NCI-H446 (cell line): ENCODE measurements at places on chromosomes 3 and 15.

- DNase-seq, result no peak
Observed at GRCh38 chr3:37183375-37183831, 9.0 kb upstream of the LRRFIP2 start.

DNA sequence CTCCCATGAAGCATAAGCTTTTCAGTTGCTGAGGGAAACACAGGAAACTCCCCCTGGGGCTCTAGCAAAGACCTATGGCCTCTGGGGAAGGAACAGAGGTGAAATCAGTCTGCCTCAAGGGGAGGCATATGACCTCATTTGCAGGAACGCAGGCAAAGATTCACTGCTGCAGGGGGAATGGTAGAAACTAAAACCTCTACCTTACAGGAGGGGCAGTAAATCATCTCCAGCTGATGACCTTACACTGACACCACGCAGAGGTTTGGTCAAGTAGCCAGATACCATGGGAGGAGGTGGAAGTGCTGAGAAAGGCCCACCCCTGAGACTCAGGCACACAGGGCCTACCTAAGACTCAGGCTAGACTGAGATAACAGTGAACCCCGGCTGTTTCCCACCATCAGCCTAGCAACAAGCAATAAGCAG lies 81.1 kb downstream of the RAD18 start:
- DNase-seq, result no peak

- no peak for DNase-seq
Observed at GRCh38 chr3:17204049-17204650, 319.4 kb downstream of the PLCL2 start.

GRCh38 chr3:42546691-42547213 lies 35.0 kb downstream of the SEC22C start:
- no peak for DNase-seq

GRCh38 chr3:101195951-101196713 lies 124.2 kb downstream of the IMPG2 start:
- DNase-seq, result peak; percentile 28

DNA sequence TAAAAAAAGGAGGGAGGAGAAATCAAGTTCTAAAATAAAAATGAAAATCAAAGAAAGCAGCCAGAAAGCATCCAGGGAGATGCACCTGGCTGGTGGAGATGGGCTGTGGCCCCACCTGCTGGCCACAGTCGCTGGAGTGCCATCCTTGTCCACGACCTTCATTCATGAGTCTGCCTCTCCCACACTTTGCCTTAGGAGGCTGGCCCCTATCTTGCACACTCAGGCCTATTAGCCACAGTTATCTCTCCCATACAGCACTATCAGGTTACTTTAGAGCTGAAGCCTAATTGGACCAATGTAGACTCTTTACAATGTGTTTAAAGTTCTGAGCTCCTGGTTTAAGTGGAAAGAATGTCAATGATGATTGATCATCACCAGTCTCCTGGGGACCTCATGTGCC lies 392.0 kb upstream of the RORA start:
- no peak for DNase-seq

DNA sequence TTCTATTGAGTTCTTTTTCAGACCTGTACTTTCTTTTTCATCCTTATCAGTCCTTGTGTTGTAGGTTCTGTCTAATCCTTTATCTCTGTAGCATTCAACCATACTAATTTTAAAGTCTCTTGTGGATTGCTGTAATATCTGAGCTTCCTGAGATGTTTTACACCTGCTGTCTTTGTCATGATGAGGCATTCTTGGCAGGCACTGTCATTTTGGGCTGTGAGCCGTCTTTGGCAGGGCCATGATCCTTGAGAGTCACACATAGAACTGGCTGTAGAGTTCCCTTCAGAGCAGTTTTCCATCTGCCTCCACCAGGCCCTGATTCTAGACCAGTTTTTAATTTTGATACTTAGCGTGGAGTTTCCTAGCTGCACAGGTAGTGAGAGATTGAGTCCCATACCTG lies 6.7 kb downstream of the EFCC1 start:
- DNase-seq, result no peak

- no peak for DNase-seq
Observed at GRCh38 chr15:93179700-93180102, 90.7 kb upstream of the RGMA start.

GRCh38 chr3:195546130-195546560 lies 3.0 kb upstream of the PPP1R2 start:
- DNase-seq, result no peak

GRCh38 chr3:156792114-156792513 lies 34.0 kb upstream of the LEKR1 start:
- no peak for DNase-seq

DNA sequence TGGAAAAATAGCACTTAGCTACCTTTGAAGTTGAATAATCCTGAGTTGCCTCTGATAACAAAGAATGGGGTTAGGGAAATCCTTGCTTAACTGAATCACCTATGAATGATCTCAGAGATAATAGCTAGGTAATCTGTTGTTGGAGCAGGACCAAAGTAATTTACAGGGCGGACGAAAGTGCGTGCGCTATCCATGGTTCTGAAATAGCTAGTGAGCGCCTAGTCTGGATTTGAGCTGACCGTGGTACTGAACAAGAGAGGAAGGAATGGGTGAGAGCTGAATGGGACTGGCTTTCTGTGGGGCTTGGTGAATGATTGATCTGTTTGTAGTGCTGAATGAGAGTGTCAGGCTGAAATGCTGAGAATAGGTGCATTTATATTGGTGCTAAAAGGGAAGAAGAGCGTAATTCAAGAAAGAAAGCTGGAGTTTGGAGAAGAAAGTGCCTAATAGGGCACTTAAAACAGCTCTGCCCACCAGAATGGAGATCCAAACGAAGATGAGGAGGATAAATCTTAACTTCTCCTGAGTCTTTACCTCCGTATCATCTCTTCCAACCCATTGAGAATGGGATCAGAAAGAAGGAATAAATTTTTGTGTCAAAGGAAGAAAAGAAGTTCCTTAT lies 10.1 kb downstream of the SCN10A start:
- no peak for DNase-seq

- DNase-seq, result no peak
Observed at GRCh38 chr3:160245261-160245800, 20.1 kb downstream of the C3orf80 start.

DNA sequence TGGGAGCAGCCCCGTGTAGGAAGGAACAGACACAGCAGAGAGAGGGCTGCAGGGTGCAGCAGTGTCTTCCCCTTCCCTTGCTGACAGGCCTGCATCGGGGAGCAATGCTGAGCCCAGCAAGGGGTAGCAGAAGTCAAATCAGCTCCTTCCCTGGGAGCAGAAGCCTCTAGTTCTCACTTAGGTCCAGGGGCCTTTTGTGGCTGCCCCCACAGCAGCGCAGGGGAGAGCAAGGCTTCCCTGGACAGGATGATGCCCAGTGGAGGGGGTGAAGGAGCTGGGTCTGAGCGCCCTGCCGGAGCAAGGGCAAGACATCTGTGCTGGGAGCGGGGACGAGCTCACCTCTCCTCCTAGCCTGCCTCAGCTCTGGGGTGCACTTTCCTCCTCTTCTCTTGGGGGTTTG lies 827 bp downstream of the PLCB2 start:
- DNase-seq, result no peak

DNA sequence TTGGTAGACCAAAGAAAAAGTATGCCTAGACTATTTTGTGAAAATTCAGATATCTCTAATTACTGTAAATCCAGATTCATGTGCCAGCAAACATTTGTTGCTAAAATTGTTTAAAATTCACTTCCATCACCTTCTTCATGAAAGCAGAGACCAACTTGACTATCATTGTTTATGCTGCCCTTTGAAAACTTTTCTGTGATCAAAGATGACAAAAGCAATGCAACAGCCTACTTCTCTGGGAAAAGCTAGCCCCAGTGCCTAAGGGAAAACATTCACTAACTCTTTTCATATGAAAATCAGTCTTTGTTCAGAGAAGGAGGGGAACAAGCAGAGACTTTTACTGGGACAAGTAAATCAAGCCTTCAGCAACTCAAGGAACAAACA lies 178.0 kb upstream of the P2RY1 start:
- no peak for DNase-seq

DNA sequence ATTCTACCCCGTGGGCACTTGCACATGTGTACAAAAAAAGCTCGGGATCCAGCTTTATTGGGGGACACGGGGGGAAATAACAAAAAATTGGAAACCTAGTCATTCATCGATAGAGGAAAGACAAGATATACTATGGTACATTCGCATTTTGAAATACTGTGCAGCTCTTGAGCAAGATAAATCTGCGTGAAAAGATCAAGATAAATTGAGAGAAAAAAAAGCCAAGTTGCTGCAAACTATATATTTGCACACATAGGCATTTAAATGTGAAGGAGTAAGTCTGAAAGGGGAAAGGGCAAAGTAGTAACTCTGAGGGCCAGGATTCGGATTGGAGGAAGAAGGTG lies 620 bp upstream of the UBR1 start:
- no peak for DNase-seq

DNA sequence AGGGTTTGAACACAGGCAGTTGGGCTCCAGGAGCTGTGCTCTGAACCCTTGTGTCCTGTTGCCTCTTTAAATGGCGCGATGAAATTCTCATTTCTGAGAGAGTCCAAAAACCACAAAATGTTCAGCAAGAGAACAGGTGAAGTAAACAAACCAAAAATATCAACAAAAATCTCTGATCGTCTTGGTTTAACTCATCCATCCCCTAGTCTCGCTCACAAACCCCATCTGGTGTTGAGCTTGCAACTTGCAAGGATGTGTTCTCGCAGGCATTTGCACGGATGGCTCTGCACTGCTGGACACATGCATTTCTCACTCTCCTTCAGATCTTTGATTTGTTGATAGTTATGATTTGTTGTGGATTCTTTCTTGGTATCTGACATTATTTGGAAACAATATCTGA lies 31.1 kb downstream of the FAH start:
- no peak for DNase-seq

DNA sequence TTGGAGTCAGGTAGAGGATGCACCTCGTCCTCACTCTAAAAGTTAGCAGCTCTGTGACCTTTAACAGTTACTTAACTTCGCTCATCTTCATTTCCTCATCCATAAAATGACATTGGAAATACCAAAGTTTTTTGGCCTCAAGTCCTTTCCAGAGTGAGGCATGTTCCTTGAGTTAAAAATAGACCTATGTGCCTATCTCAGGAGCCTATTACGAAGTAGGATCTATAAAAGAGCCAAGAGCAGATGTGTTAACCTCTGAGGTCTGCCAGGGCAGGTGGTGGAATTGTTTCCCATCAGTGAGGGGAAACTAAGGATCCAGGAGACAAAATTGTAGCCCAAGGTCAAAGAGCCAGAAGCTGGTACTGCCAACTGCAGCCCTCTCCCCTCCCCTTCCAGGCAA lies 120.4 kb upstream of the EIF1B start:
- DNase-seq, result no peak

- DNase-seq, result no peak
Observed at GRCh38 chr15:77632534-77633133, at the start of gene LINGO1. Gene LINGO1, minus strand, starts transcription at chr15:77632912. Its CDS starts 597 bp downstream, at chr15:77632315.

GRCh38 chr3:62373714-62374333 lies 474 bp upstream of the FEZF2 start:
- DNase-seq, result no peak

DNA sequence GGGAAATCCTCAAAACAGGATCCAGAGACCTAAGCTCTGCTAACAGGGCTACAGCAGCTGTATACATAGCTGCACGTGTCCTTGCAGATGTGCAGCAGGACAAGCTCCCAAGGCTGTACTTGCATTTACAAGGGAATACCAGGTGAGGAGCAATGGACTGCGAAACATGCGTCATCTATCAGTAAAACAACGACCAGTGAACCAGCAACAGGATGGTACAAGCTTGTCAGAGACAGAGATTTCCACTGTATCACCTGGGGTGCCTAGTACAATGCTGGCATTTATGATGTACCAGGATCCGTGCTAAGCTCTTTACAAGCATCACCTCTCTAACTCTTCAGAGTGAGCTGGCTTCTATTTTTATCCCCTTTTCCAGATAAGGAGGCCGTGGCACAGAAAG lies 227.3 kb downstream of the FOXP1 start:
- no peak for DNase-seq

GRCh38 chr3:48708481-48708889 lies 8.5 kb downstream of the IP6K2 start:
- no peak for DNase-seq

GRCh38 chr3:78204977-78205376 lies 1165.1 kb downstream of the ROBO2 start:
- DNase-seq, result peak; percentile 52

- DNase-seq, result no peak
Observed at GRCh38 chr15:99434506-99435112, 131.2 kb upstream of the MEF2A start.

DNA sequence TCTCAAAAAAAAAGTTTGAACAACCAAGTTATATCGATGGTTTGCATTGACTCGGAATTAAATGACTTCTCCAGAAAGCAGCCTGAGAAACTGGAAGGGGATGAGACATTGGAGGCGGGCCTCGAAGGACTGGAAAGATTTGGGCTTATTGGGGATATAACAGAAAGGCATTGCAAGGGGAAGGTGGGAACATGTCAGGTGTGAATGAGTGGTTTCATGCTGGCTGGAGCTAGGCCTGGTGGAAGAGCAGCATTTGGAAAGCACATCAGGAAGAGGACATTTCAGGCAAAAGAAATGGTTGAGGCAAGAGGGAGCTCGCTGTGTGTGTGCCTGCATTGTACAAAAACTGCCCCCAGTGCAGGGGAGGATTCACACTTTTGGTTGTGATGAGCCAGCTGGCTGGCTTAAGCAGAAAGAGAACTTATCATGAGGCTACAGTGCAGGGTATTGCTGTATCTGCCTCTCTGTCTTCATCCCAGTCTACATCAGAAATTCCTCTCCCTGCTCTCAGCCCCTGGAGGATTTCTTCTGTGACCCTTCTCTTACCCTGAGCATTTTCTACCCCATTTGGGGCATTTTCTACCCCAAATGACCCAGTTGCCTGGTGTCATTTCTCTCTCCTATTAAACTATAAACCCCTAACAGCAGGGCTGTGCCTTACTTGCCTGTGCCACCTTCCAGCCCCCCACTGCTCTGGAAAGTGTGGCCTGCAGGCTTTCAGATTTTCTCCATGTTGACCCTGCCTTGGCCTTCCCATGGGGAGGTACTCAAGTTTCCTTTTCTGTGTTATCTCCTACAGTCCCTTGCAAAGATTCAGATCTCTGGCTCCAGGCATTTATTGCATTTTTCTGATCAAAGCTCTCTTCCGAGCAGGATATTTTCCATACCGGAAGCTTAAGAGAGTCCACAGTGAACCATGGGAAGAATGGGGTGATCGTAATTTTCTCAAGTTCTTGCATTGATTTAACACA lies 64.4 kb upstream of the FLNB start:
- no peak for DNase-seq

DNA sequence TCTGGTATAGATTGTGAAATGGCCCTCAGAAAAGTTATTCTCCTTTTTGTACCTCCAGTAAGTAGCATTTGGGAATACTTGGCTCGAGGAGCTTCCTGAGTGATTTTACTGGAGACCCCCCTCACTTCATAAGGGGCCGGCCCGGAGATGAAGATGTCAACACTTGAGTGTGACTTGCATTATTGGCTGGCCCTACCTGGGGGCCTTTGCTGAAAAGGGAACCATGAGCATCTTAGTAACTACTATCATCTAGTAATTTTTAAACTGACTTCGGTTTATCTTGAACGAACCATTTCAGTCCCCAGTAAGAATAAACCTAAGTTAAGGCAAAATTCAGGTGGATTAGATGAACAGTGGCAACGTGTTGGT lies 1.3 kb downstream of the FAIM start:
- DNase-seq, result no peak

- DNase-seq, result no peak
Observed at GRCh38 chr3:30664459-30664858, 58.1 kb downstream of the TGFBR2 start.

GRCh38 chr3:71062952-71063772 lies 520.4 kb downstream of the FOXP1 start:
- DNase-seq, result no peak

GRCh38 chr3:100561459-100562158 lies 47.8 kb upstream of the ADGRG7 start:
- no peak for DNase-seq

GRCh38 chr3:38630070-38630469 lies 19.4 kb downstream of the SCN5A start:
- no peak for DNase-seq
